Nucleus accumbens (tissue), 56 donors: ENCODE measurements at places on chromosomes 13 and 19.

GRCh38 chr13:107807306-107808073, 407.8 kb downstream of the LIG4 start:
- no peak for DNase-seq

GRCh38 chr13:44619651-44620050, 43.5 kb upstream of the TSC22D1 start:
- DNase-seq: no peak

GRCh38 chr13:98658131-98658530, 81.2 kb upstream of the STK24 start:
- DNase-seq: no peak

GRCh38 chr13:96672016-96672415, 322.3 kb downstream of the OXGR1 start:
- DNase-seq: no peak

GRCh38 chr19:2070986-2071673, 20.1 kb upstream of the MKNK2 start:
- DNase-seq: no peak

DNA sequence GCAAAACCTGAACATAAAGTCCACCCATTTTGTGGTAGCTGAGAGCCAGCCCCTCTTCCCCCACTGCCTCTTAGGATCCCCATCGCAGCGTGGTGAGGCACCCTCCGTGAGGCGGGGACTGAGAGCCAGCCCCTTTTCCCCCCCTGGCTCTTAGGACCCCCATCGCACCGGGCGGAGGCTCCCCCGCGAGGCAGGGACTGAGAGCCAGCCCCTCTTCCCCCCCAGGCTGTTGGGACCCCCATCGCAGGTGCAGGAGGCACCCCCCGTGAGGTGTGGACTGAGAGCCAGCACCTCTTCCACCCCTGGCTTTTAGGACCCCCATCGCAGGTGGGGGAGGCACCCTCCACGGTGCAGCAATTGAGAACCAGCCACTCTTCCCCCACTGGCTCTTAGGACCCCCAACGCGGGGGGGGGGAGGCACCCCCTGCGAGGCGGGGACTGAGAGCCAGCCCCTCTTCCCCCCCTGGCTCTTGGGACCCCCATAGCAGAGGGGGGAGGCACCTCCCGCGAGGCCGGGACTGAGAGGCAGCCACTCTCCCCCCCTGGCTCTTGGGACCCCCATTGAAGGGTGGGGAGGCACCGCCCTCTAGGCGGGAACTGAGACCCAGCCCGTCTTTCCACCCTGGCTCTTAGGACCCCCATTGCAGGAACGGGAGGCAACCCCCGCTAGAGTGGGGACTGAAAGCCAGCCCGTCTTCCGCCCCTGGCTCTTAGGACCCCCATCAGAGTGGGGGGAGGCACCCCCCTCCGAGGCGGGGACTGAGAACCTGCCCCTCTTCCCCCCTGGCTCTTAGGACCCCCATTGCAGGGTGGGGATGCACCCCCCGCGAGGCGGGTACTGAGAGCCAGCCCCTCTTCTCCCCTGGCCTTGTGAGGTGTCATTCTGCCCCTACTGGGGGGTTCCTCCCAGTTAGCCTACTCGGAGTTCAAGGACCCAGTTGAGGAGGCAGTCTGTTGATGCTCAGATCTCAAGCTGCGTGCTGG, 366.4 kb upstream of the SPRY2 start:
- no peak for DNase-seq

DNA sequence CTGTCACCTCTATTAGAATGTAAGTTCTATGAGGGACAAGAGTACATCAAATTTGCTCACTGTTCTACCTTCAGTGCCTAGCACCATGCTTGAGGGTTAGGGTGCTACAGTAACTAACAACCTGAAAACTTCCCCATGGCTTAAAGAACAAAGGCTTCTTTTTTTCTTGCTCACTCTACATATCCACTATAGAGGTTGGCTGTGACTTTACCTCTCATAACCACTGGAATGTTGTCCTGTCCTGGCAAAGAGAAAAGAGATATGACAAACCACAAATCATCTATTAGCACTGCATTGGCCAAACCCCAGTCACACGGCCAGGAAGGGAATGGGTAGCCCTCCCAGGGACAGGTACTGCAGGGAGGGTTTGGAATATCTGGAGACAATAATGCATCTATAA, 23.2 kb upstream of the ACOD1 start:
- no peak for DNase-seq

GRCh38 chr19:35138305-35138892, at the start of gene FXYD1:
Gene FXYD1 (plus strand): TSS chr19:35138824. CDS start chr19:35140080, 1,256 bp downstream.
- no peak for DNase-seq

DNA sequence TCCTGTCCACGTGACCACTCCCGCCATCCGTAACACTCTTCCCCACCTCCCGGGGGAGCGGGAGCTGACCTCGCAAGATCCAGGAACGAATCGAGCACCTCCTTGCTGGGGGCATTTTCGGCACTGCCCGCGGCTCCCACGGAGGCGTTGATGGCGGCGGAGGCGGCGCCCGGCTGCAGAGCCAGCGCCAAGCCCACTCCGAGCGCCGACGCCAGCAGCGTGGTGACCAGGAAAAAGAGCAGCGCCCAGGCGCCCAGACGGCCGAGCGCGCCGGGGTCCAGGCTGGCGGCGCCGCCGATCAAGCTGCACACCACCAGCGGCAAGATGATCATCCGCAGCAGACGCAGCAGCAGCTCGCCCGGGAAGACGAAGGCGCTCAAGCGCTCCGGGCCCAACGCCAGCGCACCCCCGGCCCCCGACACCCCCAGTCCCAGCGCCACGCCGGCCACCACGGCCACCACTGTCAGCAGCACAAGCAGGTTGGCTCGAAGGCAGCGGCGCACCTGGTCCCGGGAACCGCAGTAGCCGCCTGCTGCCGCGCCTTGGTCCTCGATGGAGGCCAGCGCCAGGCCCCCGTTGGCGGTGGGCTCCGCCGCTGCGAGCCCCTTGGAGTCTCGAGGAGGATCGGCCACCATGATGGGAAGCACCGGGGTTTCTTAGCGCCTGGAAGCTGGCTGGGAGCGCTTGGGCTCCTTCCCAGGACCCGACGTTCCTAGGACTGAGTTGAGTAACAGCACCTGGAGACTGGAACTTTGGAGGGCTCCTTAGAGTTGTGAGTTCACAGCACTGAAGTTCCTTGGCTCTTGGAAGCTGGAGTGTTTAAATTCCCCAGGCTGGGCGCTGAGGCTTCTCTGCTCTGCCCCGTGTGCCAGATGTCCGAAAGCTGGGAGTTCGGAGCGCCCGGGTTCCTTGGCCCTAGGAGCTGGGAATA, 798 bp downstream of the SLC1A5 start:
- DNase-seq: no peak

DNA sequence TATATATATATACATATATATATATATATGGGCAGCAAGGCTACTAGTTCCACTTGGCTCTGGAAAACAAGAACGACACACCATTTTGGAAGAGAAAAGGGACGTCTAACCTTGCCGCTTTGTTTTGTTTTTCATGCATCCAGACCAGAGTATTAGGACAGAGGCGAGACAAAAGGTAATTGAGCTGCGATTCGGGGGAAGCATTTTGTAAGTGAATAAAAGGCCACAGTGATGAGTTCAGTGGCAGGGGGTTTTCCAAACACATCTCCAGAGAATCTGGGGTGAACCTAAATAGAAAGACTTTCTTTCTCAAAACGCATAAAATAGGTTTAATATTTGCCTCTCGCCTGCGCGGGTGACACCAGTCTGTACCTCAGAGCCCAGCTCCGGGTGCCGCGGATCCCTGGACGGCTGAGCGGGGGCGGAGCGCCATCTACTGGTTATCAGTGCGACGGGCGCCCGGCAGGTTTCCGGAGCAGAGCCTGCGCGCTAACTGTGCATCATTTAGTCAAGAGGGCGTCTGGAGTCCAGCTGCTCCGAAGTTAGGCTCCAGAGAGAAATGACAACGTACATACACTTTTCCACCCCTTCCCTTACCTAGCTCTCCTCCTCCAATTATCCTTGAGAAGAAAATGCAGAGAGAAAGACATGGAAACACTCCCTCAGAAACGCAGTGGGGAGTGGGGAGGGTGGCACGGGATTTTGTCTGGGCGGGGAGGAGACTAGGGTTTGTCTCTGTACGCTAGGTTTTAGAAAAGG, 262.3 kb downstream of the TBC1D4 start:
- DNase-seq: peak; percentile 76

DNA sequence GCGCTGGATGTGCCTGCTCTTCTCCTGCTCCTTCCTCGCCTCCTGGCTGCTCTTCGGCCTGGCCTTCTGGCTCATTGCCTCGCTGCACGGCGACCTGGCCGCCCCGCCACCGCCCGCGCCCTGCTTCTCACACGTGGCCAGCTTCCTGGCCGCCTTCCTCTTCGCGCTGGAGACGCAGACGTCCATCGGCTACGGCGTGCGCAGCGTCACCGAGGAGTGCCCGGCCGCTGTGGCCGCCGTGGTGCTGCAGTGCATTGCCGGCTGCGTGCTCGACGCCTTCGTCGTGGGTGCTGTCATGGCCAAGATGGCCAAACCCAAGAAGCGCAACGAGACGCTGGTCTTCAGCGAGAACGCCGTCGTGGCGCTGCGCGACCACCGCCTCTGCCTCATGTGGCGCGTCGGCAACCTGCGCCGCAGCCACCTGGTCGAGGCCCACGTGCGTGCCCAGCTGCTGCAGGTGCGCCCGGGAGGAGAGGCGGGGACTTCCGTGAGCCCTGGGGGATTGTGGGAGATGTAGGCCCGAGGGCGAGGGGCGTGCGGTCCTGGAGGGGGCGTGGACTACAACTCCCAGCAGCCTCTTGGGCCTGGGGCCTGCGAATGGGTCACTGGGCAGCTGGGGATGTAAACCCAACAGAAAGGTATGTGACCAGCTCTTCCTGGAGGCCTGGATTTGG, 6.7 kb downstream of the KCNJ14 start:
- no peak for DNase-seq

DNA sequence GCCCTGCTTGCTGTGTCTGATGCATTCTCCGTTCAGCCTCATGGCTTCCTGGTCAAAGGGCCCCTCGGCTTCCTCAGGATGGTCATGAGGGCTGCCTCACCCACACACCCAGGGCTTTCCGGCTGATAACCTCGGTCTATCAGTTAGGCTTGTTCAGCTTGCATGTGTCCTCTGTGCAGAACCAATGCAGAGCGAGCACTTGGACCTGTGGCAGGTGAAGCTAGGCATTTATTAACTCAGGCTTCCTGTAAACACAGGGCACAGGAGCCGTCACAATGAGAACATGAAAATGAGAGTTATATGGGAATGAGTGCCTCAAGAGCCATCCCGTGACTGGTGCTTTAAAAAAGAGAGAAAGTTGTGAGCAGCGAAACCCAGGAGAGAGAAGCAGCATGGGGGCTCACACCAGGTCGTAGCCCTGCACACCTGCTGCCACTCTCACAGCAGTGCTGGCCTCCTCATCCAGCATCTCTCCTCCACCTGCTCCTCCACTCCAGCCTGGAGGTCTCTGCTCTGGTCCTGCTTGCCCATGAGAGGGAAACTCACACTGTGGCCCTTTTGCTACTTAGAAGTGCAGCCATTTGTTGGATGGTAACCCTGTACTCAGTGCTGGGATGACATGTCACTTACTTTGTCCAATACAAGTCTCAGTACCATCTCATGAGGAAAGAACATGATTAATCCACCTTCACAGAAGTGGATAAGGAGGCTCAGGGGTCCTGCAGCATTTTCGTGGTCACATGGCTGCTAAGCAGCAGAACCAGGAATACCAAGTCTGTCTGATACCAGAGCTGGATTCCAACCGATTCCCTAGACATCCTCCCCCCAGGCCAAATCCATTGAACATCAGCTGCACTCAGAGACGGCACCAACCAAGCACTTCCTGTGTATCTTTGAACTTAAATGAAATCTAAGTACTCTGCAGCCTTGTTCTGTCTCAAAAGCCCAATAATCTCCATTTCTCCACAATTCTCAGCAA, 50.5 kb upstream of the IRS2 start:
- no peak for DNase-seq

GRCh38 chr19:4984438-4984990, 15.6 kb downstream of the KDM4B start:
- no peak for DNase-seq

DNA sequence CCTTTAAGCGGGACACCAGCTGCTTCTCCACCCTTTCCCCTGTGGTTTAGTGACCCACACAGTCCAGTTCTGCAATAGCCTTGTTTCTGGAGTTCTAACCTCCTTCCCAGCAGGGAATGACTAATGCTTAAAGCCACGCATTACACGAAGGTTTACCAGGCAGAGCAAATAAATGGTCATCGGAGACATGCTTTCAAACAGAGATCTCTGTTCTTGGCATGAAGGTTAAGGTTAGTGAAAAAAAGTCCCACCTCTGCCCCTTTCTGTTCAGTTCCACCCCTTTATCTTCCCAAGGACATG, 25.3 kb upstream of the MEDAG start:
- DNase-seq: no peak

- DNase-seq: no peak
Observed at GRCh38 chr19:58196901-58197616, 14.2 kb downstream of the ZNF274 start.

DNA sequence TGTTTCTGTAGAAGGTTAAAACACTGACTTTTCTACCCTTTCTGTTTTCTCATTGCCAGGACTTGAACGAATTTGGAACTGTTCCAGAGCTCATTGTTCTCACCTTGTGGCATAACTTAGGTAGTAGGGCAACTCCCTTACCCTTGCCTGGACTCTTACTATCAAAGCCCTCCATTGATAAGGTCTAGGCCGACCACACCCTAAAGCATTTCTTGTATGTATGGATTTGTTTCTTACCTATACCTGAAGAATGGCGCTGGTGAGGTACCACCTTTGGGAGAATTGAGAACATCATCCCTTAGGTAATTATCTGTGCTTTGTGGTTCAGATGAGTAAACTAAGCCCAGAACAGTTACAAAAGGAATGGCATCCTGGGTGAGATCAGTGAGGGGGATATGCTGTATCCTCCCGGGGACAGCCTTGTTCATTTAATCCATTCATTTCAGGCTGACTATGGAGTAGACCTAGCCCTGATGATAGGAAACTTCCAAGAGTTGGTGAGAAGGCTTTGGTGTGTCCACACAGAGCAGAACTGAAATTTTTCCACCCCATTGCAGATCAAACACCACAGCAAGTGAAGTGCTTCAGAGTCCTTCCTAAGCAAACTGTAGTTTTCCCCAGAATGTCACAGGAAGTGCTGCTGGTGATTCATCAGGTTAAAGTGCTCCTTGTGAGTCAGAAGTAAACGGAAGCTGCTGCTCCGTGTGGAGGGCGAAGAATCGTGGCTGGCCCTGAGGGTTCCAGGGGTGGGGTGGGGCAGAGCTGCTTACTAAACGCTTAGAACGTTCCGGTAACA, 113.0 kb downstream of the TEX26 start:
- no peak for DNase-seq

DNA sequence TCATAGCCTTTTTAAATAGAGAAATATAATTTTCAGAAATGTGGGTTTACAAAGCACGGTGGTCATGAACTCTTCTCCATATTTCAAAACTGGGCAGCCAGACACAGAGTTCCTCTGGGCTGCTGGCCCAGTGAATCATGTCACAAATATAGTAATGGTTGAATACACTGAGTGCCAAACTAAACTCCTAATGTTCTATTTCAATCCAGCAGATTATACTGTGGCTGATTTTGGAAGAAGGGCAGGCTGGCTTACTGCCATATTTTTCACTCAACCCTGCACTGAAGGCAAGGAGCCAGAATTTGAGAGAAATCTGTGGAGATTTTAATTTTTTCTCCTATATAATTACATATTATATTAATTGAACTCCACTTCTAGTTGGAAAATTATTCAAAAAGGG, 17.0 kb upstream of the PRR20A start:
- no peak for DNase-seq
